ENCODE measurements at places on chromosomes 7 and 10. TPM values are rescaled to one million over a fixed set of nuclear protein-coding genes. Genes with fewer than 3 reads are reported as not detected.

GRCh38 chr10:93601774-93602162 is 733 bp upstream of the RBP4 start:
- H3K4me3 ChIP-seq: no peak overlapping the region
- peaks cover 8% of the 10 kb centered on the region for H3K4me1 ChIP-seq
- H3K27ac ChIP-seq: no peak overlapping the region
- H3K27me3 ChIP-seq: peaks cover 32% of the 10 kb centered on the region

- no peak for DNase-seq
- no peak overlapping the region for H3K4me3 ChIP-seq
- H3K36me3 ChIP-seq: peaks cover 22% of the 10 kb centered on the region
- H3K27me3 ChIP-seq: no peaks in the 10 kb centered on the region
Measured at GRCh38 chr10:43640603-43641002, 8.1 kb downstream of the ZNF32 start.

DNA sequence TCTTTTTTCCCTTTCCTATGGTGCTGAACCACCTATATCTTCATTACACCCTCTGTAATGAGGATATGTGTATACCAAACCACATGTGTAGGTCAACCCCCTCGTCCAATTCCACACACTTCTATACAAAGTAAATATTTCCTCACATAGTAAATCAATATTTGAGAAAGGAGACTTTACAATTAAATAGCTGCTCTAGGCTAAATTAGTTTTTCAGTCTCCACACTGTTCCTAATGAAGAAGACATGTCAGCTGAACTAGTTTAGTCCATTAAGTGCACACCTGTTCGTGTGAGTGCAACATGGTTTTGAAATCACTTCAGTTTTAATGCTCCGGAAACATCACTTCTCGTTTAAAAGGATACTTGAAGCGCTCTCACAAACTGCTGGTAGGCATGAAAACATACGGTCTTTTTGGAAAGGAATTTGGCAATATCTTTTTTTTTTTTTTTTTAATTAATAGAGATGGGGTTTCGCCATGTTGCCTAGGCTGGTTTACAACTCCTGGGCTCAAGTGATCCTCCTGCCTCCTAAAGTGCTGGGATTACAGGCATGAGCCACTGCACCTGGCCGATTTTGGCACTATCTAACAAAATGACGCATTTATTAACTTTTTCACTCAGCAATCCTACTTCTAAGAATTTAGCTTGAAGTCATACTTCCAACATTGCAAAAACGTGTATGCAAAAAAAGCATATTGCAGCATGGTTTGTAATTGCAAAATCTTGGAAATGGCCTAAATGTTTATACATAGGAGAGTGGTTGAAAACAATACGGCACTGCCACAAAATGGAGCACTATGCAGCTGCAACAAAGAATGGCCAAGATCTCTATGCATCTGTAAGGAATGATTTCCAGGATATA is 2.1 kb upstream of the XRCC2 start:
- no peaks in the 10 kb centered on the region for H3K27me3 ChIP-seq
- no peak overlapping the region for H3K4me3 ChIP-seq
- no peak for DNase-seq
- no peak overlapping the region for H3K27ac ChIP-seq
- H3K36me3 ChIP-seq: no peaks in the 10 kb centered on the region

GRCh38 chr10:44925224-44925623 is 14.1 kb downstream of the TMEM72 start:
- H3K27me3 ChIP-seq: no peaks in the 10 kb centered on the region
- no peak overlapping the region for H3K27ac ChIP-seq
- H3K36me3 ChIP-seq: no peaks in the 10 kb centered on the region
- DNase-seq: peak; percentile 56

GRCh38 chr7:51899611-51900010 is 583.0 kb upstream of the COBL start:
- no peaks in the 10 kb centered on the region for H3K4me1 ChIP-seq
- DNase-seq: no peak
- H3K27me3 ChIP-seq: no peaks in the 10 kb centered on the region
- no peaks in the 10 kb centered on the region for H3K36me3 ChIP-seq
- H3K27ac ChIP-seq: no peak overlapping the region

FRAT1 gene
- 1.2 TPM for total RNA-seq

GSDME gene
- total RNA-seq: 6.9 TPM

GRCh38 chr10:121974019-121974534 is 940 bp downstream of the NSMCE4A start:
- peaks cover 16% of the 10 kb centered on the region for H3K36me3 ChIP-seq
- H3K4me1 ChIP-seq: peaks cover 14% of the 10 kb centered on the region
- no peak for DNase-seq
- peak overlapping the region; percentile 76 for H3K4me3 ChIP-seq
- H3K27ac ChIP-seq: peak overlapping the region; percentile 89

GRCh38 chr10:71834343-71834674 is 16.7 kb downstream of the PSAP start:
- no peak overlapping the region for H3K27ac ChIP-seq
- no peak for DNase-seq
- no peak overlapping the region for H3K4me3 ChIP-seq
- H3K27me3 ChIP-seq: no peaks in the 10 kb centered on the region
- H3K36me3 ChIP-seq: peaks cover 50% of the 10 kb centered on the region
- peaks cover 33% of the 10 kb centered on the region for H3K4me1 ChIP-seq

MKX gene
- 14.7 TPM for total RNA-seq

DNA sequence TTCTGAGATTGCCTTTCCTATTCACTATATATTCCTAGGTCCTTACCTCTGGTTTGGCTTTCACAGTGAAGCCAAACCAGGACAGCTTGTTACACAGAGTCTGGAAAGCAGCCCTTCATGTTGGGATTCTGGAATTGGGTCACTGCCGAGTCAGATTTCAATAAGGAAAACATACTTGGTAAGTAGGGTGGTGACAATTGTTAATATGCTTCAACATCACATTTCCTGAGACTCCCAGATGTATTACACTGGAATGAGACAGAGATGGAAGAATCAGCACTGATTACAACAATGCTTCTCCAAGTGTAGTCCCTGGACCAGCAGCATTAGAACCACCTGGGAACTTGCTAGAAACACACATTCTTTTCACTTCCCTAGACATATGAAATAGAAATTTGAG is 268.9 kb upstream of the SEMA3C start:
- H3K4me3 ChIP-seq: no peak overlapping the region
- peak; percentile 82 for DNase-seq
- no peaks in the 10 kb centered on the region for H3K36me3 ChIP-seq
- no peaks in the 10 kb centered on the region for H3K27me3 ChIP-seq
- H3K27ac ChIP-seq: peak overlapping the region; percentile 16

DNA sequence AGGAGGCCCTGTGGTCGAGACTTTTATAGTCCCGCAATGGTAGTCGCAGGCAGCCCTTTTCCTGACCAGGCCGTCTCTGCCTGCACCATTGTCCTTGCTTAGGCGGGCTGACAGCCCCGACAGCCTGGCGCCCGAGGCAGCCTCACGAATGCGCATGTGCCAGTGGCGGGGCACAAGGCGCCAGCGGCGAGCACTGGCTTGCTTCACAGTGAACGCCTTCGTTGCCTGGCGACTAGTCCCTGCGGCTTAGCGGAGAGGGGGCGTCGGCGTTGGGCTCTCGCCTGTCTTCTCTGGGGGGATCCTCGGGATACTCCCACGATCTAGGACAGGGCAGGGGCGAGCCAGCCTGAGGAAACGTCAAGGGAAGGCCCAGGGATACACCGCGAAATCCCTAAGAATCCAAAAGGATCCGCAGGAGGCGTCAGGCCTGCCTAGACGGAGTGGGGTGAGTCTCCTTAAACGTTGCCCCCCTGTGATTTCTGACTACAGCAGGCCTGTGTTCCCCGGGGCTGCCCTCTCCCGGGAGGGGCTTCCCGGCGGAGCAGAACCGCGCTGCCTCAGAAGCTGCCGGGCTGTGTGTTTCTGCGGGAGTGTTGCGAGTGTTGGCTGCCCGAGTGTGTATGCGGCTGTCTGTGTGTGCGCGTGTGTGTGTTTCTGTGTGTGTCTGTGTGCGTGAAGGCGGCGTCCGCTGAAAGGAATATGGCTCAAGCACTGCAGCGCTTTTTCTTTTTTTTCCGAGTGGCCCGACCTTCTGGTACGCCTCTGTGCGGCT is 20.5 kb upstream of the ZNF273 start:
- no peaks in the 10 kb centered on the region for H3K36me3 ChIP-seq
- peaks cover 32% of the 10 kb centered on the region for H3K27me3 ChIP-seq
- no peak overlapping the region for H3K27ac ChIP-seq
- H3K4me3 ChIP-seq: peak overlapping the region; percentile 32

- no peaks in the 10 kb centered on the region for H3K36me3 ChIP-seq
- DNase-seq: no peak
- no peak overlapping the region for H3K4me3 ChIP-seq
Measured at GRCh38 chr7:2108501-2109250, 124.1 kb downstream of the MAD1L1 start.

SLK gene
- 35.7 TPM for total RNA-seq

- H3K4me3 ChIP-seq: no peak overlapping the region
- H3K27me3 ChIP-seq: no peaks in the 10 kb centered on the region
- no peak overlapping the region for H3K27ac ChIP-seq
- H3K36me3 ChIP-seq: no peaks in the 10 kb centered on the region
- H3K4me1 ChIP-seq: no peaks in the 10 kb centered on the region
Measured at GRCh38 chr7:114539575-114539974, 125.0 kb downstream of the FOXP2 start.

DNA sequence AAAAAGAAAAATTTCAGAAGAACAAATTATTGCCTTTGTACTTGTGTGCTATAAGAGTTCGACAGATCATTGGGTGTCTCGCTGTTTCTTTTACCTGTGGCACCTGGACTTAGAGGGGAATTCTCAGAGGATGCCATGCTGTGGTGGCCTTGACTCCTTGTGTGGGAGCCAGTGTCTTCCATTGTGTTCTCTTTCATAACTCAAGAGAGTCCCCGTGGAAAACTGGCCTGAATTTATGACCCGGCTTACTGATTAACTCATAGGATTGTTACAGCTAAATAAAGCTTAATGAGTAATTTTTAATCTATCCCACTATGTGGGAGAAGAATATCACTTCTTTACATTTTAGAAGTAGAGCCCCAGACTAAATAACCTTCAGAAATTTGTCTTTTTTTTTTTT is 54.5 kb downstream of the UBE3C start:
- no peak for DNase-seq
- no peak overlapping the region for H3K4me3 ChIP-seq
- H3K4me1 ChIP-seq: no peaks in the 10 kb centered on the region
- no peak overlapping the region for H3K27ac ChIP-seq

GRCh38 chr7:143485094-143485493 is 7.4 kb downstream of the TAS2R41 start:
- H3K27me3 ChIP-seq: no peaks in the 10 kb centered on the region
- peaks cover 5% of the 10 kb centered on the region for H3K4me1 ChIP-seq
- H3K27ac ChIP-seq: no peak overlapping the region
- no peaks in the 10 kb centered on the region for H3K36me3 ChIP-seq
- DNase-seq: peak; percentile 44

DNA sequence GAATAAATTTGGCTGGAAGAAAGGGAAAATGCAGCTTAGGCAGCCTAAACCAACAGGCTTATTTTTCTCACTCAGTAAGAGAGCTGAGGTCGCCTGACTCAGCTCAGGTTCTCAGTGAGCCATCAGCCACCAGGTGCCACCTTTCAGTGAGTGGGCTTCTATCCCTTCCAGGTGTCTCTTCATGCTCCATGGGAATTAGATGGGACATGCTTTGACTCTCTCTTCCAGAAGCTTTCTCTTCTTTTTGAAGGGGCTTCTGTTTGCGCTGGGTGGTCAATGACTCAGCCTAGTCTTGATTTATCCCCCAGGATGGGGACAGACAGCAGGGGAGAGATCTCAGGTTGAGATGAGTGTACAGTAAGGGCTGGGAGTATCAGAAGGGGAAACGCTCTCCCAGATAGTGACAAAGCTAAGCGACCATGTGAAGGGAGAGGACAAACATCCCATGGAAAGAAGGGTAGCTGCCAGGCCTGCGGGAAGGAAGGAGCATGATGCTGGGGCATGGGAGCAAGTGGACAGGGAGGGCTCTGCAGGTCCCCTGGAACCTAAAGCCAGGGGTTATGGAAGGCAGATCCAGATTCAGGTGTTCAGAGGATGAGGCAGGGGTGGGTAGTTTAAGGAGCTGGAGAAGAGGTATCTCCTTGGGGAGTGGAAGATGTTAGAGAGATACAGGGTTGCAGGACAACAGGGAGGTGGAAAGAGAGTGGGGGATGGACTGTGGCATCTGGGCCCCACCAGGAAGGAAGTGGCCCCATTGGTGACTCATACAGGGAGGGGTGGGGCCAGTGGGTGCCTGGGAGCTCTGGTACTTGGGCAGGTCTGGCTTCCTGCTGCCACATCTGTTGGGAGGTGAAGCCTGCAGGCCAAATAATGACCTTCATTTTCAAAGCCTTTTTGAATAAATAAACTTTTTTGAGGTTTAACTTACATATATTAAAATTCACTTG is 32.5 kb downstream of the OGDH start:
- H3K27ac ChIP-seq: peak overlapping the region; percentile 95
- no peaks in the 10 kb centered on the region for H3K27me3 ChIP-seq
- H3K4me3 ChIP-seq: no peak overlapping the region
- peaks cover 7% of the 10 kb centered on the region for H3K36me3 ChIP-seq
- peaks cover 46% of the 10 kb centered on the region for H3K4me1 ChIP-seq

- H3K4me1 ChIP-seq: no peaks in the 10 kb centered on the region
- H3K4me3 ChIP-seq: no peak overlapping the region
- no peaks in the 10 kb centered on the region for H3K36me3 ChIP-seq
Measured at GRCh38 chr7:41730161-41730560, 27.3 kb upstream of the INHBA start.

ADAM8 gene
- total RNA-seq: 1.4 TPM

UNCX gene
- not detected for total RNA-seq

DNA sequence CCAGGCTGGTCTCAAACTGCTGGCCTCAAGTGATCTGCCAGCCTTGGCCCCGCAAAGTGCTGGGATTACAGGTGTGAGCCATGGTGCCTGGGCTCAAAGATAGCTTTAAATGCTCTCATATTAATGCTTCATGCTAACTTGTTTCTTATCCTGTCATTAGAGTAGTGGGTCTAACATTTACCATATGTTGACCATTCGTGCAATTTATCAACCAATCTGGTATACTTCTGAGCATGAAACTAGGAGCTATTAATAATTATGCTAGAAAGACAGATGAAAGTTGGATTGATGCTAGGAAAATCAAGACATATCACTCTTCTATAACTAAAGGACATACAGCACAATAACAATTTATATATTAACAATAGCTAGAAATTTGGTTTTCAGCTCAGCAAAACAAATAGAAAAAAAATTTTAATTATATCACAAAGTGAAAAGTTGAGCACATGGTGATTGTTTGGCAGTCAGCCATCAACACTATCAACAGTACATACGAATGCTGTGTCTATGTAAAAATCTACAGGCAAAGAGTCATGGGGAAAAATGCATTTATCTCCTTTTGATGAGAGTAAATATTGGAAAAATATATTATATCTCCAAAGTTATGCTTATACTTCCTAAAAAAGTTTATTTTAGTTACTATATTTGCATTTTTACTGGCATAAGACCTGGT is 112.1 kb upstream of the ABCB5 start:
- H3K27ac ChIP-seq: no peak overlapping the region
- DNase-seq: no peak
- H3K27me3 ChIP-seq: no peaks in the 10 kb centered on the region
- H3K4me1 ChIP-seq: no peaks in the 10 kb centered on the region
- no peak overlapping the region for H3K4me3 ChIP-seq

- no peak overlapping the region for H3K4me3 ChIP-seq
- peak overlapping the region; percentile 94 for H3K27ac ChIP-seq
- no peaks in the 10 kb centered on the region for H3K27me3 ChIP-seq
- H3K36me3 ChIP-seq: no peaks in the 10 kb centered on the region
Measured at GRCh38 chr10:113274176-113274829, 278.6 kb upstream of the HABP2 start.

GRCh38 chr10:43372765-43373361 is 1.4 kb downstream of the FXYD4 start:
- no peak overlapping the region for H3K27ac ChIP-seq
- H3K4me3 ChIP-seq: no peak overlapping the region
- no peaks in the 10 kb centered on the region for H3K27me3 ChIP-seq
- DNase-seq: no peak

- H3K36me3 ChIP-seq: peaks cover 47% of the 10 kb centered on the region
- H3K27ac ChIP-seq: no peak overlapping the region
- no peaks in the 10 kb centered on the region for H3K27me3 ChIP-seq
- no peak for DNase-seq
- no peaks in the 10 kb centered on the region for H3K4me1 ChIP-seq
Measured at GRCh38 chr7:135575296-135575695, 17.6 kb downstream of the NUP205 start.
